Stimulated activated CD8-positive, alpha-beta memory T cell treated with anti-CD3 and anti-CD28 coated beads, Interleukin-7, amount 100 ng/mL, for 1 hour (primary cell): ENCODE measurements at places on chromosomes 1 and 21.

DNA sequence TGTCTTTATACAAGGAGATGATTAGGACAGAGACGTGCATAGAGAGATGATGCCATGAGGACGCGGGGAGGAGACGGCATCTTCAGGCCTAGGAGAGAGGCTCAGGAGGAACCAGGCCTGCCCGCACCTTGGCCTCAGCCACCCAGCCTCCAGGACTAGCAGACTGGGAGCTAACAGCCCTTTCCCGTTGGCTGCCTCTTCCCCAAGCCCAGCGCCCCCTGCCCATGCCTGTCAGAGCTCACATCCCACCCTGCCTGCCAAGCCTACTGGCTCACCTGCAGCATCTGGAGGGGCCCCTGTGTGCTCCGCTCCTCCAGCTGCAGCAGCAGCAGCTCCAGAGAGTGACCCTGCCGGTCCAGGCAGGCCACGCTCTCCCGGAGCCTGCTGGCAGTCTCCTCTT, 4.0 kb upstream of the TRIM11 start:
- no peak for DNase-seq

- no peak for DNase-seq
Observed at GRCh38 chr1:13824626-13825025, 124.6 kb downstream of the PRDM2 start.

GRCh38 chr1:13697738-13698137, 2.2 kb upstream of the PRDM2 start:
- no peak for DNase-seq

GRCh38 chr1:206098242-206098919, 18.8 kb downstream of the AVPR1B start:
- DNase-seq: no peak

GRCh38 chr1:236144033-236144432, 1.7 kb downstream of the GPR137B start:
- DNase-seq: no peak

- DNase-seq: no peak
Observed at GRCh38 chr21:42582787-42583476, 69.3 kb downstream of the SLC37A1 start.

GRCh38 chr1:248739572-248740205, 15.9 kb downstream of the LYPD8 start:
- DNase-seq: no peak

- DNase-seq: no peak
Observed at GRCh38 chr1:212074313-212074712, 38.8 kb downstream of the DTL start.

GRCh38 chr1:59238993-59239392, 57.9 kb upstream of the FGGY start:
- no peak for DNase-seq

DNA sequence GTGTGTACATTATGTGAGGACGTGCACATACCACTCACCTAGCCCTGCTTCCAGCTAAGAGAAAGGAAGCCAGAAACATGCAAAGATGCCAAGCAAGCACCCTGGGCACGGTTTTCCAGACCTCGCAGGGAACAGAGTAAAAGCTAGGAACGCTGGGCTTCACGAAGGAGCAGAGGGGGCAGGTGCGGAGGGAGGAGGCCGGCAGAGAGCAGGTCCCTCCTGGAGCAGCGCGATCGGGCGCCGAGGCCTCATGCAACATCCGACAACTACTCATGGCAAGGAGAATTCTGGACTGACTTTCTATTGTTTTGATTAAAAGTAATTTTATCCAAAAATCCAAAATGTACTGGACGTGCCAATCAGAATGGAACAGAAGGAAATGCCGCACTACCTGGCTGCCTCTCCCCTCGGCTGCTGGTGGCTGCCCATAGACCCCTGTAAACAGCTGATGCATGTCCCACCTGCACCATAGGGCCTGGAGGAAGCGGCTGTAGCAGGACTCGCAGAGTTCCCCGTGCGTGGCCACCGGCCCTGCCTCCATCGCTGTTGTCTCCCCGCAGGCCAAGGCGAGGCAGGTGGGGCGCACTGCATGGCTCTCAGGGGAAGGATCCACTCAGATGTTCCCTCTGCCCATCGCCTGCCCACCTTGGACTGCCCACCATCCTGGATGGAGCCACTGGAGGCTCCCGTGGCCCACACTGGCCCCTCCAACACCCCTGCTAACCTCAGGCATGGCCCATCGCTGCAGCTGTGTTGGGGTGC, 93.5 kb downstream of the WDR4 start:
- DNase-seq: no peak

GRCh38 chr1:39210649-39211048, 6.2 kb downstream of the MACF1 start:
- DNase-seq: no peak

GRCh38 chr21:26809745-26810144, 35.5 kb downstream of the ADAMTS1 start:
- no peak for DNase-seq

- DNase-seq: no peak
Observed at GRCh38 chr1:7485826-7486225, 285.3 kb upstream of the VAMP3 start.

DNA sequence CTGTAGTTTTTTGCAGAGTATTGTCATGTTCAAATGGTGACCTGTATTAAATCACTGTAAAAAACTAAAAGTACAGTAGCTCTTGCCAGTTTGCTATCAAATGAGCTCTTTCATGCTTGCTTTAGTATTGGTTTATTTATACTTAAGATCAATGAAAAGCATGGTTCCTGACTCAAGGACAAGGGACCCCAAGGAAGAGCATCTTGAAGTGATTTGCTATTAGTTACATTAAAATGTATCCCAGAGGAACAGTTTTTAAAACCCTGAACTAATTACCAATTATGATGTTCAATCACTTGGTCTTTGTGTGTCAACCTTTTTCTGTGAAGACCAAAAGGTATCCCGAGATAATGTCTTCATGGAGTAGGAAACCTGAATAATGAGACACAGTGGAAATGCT, at the start of gene OR13G1:
OR13G1 (minus strand) TSS at position 101 of the 400 bp plus-strand sequence. CDS start 6,698 bp downstream, outside the sequence.
- DNase-seq: no peak

DNA sequence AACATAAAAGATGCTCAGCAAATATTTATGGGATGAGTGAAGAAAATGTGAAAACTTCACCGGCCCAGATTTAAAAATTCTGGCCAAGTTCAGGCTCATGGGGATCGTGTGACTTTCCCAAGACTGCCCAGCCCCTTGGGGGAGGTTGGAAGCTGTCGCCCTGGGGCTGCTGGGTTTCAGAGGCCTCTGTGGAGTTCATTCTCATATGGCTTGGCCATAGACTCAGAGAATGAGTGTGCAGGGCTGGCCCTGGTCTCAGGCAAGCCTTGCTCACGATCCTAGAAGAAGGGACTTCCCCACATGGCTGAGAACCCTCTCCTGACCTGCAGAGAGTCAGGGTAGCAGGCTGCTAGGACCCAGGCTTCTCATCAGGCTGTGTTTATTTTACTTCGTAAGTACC, 24.6 kb downstream of the PADI2 start:
- no peak for DNase-seq

GRCh38 chr1:244082969-244083368, 31.9 kb downstream of the ZBTB18 start:
- DNase-seq: no peak

DNA sequence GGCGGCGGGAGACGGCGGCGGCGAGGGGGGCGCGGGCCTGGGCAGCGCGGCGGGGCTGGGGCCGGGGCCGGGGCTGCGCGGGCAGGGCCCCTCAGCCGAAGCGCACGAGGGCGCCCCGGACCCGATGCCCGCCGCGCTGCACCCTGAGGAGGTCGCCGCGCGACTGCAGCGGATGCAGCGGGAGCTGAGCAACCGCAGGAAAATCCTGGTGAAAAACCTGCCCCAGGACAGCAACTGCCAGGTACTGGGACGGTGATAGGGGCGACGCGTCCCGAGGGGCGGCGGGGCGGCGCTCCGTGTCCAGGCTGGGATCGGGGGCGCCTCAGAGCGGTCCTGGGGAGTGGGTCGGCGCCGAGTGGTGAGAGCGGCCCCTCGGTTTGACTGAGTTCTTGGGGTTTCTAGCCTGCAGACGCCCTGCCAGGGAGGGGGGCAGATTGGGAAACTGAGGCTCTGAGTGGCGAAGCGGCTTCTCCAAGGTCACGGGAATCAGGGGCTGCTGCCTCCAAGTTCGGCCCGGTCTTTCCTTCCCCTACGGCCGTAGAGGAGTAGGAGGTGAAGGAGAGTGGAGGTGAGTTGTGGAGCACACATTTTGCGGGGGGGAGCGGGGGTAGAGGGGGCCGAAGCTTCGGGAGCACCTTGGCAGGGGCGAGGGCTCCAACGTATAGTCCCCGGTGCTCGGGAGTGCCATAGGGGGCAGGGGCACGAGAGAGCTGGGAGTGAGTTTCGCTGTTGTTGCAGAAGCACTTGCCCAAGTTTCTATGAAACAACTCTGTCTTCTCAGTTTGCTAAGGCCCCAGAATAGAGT, 508 bp downstream of the RAVER2 start:
- DNase-seq: no peak

GRCh38 chr1:225654688-225655508, 2.0 kb upstream of the ENAH start:
- DNase-seq: no peak
